ENCODE measurements at places on chromosomes 16 and 17.

DNA sequence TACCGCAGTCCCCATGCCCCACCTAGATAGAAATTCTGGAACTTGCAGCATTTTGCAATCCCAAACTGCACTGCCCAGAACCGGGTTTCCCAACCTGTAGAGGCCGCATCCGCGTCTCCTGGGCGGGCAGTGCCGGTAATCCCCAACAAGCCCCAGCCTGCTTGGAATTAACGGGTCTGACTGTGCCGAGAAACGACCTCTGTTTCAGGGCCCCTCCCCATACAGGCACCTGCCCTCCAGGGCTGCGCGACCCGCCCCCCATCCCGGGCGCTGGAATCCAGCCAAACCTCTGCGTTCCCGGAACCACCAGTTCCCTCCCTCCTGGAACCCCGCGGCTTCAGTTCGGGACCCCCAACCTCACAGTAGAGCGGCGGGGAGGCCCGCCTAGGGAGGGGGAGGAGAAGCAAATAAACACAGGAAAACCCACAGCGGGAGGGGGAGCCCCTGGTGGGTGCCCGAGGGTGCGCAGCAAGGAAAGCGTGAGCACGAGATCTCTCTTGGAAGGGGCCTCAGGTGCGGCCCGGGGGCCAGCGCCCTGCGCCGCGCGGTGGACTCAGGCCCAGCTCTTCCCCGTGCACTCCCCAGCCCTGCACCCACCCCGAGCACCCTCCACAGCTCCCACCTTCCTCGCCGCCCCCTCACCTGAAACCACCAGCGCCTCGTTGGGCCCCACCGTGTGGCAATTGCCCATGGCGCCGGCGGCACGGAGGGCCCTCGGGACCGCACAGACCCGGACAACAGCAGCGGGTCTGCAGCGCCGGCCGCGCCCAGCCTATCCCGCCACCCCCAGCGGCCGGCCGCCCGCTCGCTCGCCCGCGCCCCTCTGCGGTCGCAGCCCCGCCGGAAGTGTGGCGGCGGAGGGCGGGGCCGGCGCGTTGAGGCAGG is at the start of gene FLOT2:
TSS of gene FLOT2 (minus strand) at position 850 of the 885 bp plus-strand sequence. CDS start at position 691, 159 bp downstream.
- DNase-seq, result peak; percentile 22

DNA sequence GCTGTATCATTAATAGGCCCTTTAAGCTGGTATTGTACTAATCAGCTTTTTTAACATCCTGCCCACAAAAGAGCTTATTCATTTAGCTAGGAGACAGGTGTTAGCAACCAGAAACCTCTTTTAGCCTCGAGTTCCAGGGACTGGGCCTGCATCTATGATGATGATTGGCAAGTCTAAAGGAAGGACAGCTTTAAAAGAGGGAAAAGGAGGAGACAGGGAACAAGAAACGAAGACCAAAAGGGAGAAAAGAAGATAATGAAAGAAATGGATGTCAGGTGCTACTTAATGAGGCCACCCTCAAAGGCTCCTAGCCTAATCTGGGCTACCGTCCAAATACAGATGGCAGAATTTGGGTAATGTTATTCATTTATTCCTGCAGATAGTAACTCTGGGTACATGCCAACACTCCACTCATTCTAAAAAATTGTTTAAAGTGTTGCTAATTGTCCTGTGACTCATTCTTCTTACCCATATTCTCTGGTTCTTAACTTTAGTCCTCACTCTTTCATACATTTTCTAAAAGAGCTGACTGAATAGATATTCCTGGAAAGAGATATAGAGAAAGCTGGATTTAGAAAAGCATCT is 18.7 kb upstream of the RFFL start:
- no peak for DNase-seq

- no peak for DNase-seq
Measured at GRCh38 chr16:11852092-11852809, 909 bp upstream of the RSL1D1 start.

- no peak for DNase-seq
Measured at GRCh38 chr16:35398180-35398579, 1938.8 kb downstream of the TP53TG3F start.

- DNase-seq, result peak; percentile 42
Measured at GRCh38 chr17:29760279-29761039, 137.7 kb upstream of the CORO6 start.

Measured in stimulated activated CD8-positive, alpha-beta memory T cell treated with anti-CD3 and anti-CD28 coated beads, Interleukin-15, amount 100 ng/mL, for 4 hours (primary cell).